ENCODE measurements at places on chromosomes 3 and 15. TPM values are rescaled to one million over a fixed set of nuclear protein-coding genes. Genes with fewer than 3 reads are reported as not detected.
A peak's percentile ranks its signal among the peaks of the same experiment; 100 is the strongest.

DNA sequence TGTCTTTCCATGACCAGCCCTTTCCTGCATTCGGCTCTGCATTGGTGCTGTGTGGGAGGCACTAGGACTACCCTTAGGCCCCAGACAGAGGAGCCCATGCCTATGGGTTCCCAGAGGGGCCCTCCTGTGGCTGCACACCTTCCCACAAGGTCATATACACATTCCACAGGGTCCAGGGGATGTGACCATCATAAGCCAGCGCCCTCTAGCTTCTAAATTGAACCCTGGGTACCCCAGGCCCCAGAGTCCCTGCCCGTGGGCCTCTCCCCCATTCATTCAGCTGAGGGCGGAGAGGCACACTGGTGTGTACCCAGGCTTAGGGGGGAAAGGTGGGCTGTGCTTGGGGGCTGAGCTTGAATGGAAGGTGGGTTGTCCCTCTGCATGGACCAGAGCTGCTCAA is 10.2 kb upstream of the SLC6A6 start:
- no peak for DNase-seq

GRCh38 chr3:145094355-145094941 is 1066.5 kb downstream of the PLOD2 start:
- DNase-seq: no peak

DNA sequence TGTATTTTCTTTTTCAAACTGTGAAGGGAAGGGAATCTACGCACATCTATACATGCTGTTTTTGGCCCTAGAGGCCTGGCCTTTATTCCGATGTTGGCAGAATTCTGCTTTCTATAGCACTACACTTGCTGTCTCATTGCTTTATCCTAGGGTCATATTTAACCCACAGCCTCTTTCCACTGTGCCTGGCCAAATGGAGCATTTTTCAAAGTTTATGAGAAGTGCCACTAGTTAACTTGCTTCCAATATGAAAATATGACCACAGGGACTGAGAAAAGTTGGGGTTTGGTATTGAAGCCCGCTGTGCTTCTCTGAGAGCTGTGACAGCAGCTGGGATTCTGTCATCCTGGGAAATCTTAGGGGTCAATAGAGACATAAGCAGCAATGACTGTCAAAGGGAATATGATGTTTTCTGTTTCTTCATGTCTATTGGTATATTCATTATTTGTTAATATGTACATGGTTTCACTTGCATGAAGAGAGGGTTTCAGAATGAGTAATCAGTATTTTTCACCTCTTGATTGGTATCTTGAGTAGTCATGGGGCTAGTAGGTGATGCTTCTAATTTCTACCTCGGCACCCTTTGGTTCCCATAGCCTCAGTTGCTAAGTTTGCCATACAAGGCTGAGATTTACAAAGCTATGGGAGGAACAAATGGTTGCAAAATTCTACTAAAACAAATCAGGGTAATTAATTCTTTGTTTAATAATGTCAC is 275.8 kb upstream of the RBMS3 start:
- DNase-seq: no peak

- DNase-seq: no peak
These were observed 221.8 kb downstream of the CBLB start for GRCh38 chr3:105647047-105647446.

GRCh38 chr15:27506752-27507151 is 535.8 kb downstream of the GABRG3 start:
- no peak for DNase-seq

DNA sequence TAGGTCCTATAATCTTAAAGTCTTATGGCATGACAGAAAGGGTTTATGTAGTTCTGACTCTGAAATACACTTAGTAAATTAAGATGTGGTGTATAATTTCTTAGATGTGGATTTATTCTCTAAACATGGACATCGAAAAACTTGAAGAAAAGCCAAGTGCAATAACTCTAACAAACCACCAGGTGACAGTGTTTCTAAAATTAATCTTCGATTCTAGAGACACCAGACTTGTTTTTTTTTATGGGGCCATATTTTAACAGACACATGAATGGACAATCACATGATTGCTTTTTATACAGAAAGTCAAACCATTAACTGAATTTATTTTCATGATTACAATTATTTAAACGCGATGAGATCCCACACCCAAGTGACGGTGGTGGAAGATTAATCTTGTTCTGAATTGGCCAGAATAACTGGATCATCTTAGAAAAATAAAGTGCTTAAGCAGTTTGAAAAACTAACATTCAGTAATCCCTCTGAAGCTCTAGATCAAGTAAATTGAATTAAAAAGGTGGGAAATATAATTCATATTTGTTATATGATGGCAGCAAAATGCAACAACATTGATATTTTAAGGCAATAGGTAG is 305.1 kb downstream of the LSAMP start:
- DNase-seq: no peak

- no peak for DNase-seq
These were observed 236.9 kb downstream of the CADPS start for GRCh38 chr3:62638316-62638715.

DNA sequence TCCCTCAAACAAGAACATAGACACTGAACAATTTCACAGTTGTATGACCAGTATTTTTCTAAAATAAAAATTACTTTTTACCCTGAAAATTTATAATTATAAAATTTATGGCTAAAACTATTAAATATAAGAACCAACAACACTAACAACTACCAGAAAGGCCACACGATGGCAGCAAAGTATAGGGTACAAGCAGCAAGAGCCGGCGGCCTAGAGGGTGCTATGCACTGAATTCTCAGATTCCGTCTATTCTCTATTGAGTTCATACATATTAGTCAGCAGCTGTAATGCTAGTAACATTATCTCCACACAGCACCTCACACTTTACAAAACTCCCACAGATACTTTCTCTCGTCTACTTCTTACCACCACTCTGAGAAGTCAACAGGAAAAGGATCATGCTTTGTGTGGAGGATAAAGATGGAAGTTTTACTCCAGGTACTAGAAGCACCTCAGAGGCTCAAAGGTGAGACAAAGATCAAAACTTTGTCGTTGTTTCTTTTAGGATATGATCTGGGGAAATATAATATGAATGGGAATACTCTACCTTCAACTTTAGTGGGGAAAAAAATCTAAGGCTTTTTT is 160.5 kb downstream of the FGF12 start:
- peak; percentile 36 for DNase-seq

DNA sequence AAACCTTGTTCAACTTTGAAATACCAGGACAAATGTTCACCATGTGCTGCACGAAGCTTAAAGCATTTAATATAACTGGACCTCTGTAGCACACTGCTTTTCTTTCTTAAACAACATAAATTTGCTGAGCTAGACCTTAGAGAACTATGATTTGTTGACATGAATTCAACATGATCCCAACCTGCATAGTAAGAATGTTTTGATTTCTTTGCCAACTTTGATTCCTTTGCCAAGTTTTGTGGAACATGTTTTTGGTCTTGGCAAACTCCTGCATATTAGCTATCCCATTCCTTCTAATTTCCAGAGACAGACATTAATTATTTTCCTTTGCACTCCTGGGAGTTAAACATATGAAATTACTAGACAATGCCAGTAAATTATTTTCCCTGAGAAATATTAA is 197.2 kb upstream of the RBMS3 start:
- DNase-seq: no peak

- no peak for DNase-seq
These were observed 615 bp downstream of the DHX30 start for GRCh38 chr3:47803480-47804025.

DNA sequence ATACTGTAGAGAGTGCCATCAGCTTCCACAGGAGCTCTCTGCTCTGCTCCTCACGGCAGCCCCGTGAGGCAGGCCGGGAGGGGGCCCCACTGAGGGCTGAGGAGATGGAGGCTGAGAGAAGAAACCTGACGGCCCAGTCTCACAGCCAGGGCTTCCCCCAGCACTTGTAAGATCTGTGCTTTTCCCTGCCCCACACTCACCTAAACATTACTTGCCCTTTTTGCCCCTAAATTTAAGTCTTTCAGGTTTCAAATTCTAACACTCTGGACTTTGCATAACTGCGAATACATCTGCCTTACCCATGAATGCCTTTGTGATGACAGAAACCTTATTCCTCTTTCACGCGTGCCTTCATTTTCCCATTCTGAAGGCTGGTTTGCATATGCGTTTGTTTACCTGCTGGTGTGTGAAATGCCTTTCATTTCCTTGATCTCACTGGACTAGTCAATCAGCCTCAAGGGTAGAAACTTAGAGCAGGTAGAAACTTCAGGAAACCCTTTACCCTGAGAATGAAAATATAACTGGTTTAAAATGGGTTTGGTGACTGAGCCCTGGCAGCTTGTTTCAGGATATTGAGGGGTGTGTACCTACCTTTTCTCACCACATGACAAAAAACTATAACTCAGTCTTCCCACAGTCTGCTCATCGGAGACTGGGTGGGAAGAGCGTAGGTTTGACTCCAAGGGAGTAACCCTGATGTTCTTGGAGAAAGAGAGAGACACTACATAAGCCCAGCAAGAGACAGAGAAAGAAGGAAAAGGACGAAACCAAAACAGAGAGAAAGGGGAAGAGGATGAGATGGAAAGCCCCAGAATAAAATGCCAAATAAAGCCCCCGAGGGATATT is 20.1 kb downstream of the SLC12A8 start:
- no peak for DNase-seq

DNA sequence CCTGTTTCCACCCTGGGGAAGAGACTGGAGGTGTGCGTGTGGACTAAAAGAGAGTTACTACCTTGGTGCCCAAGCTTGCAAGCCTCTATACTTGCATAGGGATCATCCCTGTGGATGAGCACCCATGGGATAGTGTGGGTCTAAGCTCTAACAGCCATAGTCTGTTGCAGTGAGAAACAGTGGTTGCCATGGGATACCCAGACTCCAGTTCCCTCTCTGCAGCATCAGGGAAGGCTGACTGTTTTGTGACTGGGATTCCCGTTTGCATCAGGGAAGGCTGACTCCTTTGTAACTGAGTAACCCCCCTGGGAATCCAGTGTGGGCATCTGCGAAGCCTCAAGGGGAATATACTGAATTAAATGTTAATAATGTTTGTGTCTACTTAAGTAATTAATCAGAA is 196.1 kb downstream of the ZNF621 start:
- no peak for DNase-seq

DNA sequence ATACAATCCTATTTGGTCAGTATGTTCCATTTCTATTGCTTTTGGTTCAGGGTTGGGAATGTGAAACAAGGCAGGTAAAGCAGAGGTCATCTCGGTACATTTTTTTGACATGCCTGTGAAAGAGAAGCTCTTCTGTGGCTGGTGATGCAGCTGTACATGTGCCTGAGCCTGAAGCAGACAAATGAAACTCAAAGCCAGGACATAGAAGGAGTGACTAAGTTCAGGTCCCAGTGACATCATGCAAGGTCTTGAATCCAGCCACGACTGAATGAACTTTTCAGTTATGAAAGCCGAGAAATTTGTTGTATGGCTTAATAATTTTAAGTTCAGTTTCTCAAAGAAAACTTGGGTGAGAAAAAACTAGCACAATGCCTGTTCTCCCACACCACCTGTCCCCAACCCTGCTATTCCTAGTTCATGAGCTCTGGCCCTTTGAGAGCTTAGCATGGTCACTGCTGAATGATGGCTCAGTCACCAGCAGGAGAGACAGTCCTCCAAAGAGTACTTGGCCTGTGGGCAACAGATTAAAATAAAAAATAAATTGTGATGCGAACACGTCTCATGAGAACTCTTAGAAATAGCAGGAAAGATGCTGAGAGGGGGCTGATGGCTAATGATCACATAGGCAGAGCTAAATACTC is 600.2 kb upstream of the GRM7 start:
- DNase-seq: no peak

DNA sequence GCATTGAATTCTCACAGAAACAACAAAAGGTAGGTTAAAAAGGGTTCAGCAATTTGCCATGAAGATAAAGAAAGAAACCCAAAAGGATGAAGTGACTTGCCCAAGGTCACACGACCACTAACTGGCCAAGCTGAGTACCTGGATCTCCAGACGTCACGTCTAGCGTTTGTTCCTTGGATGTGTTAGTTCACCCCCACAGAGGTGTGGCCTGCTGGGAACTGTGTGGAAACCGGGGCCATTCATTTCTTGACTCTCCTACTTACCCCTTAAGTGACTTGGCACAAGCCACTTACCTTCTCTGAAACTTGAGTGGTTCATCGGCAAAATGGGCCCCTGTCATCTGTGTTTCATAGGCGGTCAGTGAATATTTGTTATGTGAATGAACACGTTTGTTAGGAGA is 244.3 kb upstream of the SLCO3A1 start:
- DNase-seq: no peak

- DNase-seq: no peak
These were observed 30.3 kb downstream of the TPM1 start for GRCh38 chr15:63072809-63073277.

DNA sequence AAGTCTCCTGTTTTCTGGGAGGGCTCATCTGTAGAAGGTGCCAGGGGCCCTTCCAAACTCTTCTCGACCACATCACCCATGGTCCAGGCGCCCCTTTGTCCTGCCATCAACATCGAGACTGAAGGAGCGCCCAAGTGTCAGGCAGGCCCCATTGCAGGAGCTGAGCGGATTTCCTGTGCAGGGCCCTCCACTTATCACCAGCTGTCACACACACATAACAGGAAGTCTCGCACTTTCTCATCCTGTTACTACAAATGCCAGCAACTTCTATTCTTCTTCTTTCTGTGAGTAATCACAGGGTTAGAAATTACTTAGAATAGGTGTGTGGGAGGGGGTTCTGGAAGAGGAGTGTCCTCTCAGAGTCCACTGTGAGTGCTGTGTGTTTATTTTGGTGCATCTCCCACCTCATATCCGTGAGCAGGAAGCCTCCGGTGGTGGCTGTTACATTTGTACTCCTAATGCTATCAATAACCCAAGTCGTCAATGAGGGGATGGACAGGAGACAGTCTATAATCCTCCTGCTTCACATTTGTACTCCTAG is at the start of gene KLHL6:
Gene KLHL6, minus strand, starts transcription at position 166 of the 541 bp plus-strand sequence. Its CDS starts 53 bp downstream, at position 113.
- DNase-seq: no peak

- no peak for DNase-seq
These were observed 14.0 kb upstream of the RTP3 start for GRCh38 chr3:46483825-46484224.

GRCh38 chr15:77019521-77020331 is 24.8 kb downstream of the PSTPIP1 start:
- DNase-seq: no peak

- no peak for DNase-seq
These were observed 1199.9 kb downstream of the SI start for GRCh38 chr3:163878396-163878795.

GRCh38 chr3:170799009-170799408 is 71.0 kb downstream of the RPL22L1 start:
- DNase-seq: no peak

- no peak for DNase-seq
These were observed 23.5 kb downstream of the SSUH2 start for GRCh38 chr3:8621141-8621540.

The SPATA12 gene
- total RNA-seq: not detected

The LSMEM2 gene
- not detected for total RNA-seq

The LEKR1 gene
- not detected for total RNA-seq

The PAK6 gene
- total RNA-seq: 0.78 TPM

The CAMKV gene
- total RNA-seq: not detected

The LMAN1L gene
- total RNA-seq: not detected

The NEO1 gene
- total RNA-seq: 51.4 TPM

The CPNE9 gene
- total RNA-seq: not detected

The IQCH gene
- total RNA-seq: 0.14 TPM

The NR1I2 gene
- total RNA-seq: not detected

Data from thoracic aorta (tissue), 2 donors.